Fibroblast of lung (primary cell): ENCODE measurements at places on chromosomes 12 and 14. TPM values are rescaled to one million over a fixed set of nuclear protein-coding genes. Genes with fewer than 3 reads are reported as not detected.

DNA sequence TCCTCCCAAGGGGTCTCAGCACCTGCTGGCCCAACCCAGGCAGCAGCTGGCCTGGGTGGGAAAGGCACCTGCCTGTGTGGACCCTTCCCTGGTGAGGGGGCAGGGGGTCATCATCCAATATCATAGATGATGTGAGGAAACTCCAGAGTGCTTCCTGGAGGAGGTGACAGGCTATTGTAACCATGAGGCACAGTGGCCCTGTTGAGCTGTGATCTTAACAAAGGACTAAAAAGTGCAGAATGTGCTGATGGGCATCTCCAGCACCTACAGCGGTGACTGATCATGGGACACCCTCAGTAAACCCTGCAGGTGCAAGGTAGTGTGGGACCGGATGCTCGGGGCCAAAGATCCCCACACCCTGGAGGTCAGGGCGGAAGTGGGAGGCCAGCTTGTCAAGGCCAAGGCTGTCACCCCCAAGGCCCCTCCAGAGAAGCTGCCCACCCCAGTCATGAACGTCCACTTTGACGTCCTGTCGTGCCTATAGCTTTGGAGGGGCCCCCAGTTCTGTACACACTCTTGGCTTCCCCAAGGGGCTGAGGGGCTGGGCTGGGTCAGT, 7.5 kb downstream of the MMP17 start:
- no peaks in the 10 kb centered on the region for H3K36me3 ChIP-seq
- no peaks in the 10 kb centered on the region for H3K27me3 ChIP-seq
- no peak overlapping the region for H3K27ac ChIP-seq
- DNase-seq = no peak
- no peaks in the 10 kb centered on the region for H3K4me1 ChIP-seq

- DNase-seq = peak; percentile 18
- H3K4me1 ChIP-seq = no peaks in the 10 kb centered on the region
- no peaks in the 10 kb centered on the region for H3K36me3 ChIP-seq
- no peak overlapping the region for H3K4me3 ChIP-seq
- H3K27ac ChIP-seq = no peak overlapping the region
These were observed 85.7 kb upstream of the TBX3 start for GRCh38 chr12:114769634-114770033.

DNA sequence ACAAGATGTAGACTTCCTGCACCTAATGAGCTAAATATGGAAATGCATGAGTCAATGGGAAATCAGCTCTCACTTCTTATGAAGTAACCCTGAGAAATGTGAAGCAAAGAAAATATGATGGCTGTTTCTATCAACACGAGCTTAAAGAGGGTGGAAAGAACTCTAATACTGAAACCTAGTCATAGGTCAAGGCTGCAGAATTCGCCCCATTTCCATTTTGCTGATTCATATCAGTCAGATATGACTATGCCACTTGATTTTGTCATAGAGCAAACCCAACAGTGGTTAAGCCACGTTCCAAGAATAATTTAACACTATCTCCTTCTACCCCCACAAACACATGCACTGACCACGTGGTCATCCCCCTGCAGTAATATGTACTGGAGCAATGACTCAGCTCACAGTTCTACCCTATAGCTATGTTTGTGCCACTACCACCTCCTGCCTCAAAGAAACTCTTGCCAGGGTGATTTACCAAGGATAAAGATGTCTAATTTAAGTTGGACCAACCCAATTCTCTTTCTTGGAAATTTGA, 157.5 kb downstream of the TMTC3 start:
- peaks cover 17% of the 10 kb centered on the region for H3K4me1 ChIP-seq
- H3K27ac ChIP-seq = peak overlapping the region; percentile 89
- H3K4me3 ChIP-seq = no peak overlapping the region
- H3K27me3 ChIP-seq = no peaks in the 10 kb centered on the region
- H3K36me3 ChIP-seq = no peaks in the 10 kb centered on the region

DNA sequence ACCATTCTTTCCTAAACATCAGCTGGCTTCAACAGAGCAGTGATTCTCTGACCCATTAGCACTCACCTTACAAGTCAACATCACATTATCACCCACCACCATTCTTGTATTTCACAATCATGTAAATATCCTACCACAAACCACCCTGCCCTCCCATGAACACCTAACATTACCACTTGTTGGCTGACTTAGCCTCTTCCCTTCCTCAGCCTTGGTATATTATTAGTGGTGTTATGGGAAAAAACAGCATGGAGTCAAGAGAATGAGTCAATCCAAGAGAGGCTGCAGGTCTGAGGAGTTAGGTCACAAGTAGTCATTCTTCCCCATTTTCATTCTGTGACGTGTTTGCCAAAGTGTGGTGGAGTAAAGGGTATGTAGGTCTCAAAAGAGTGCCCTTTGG, 22.3 kb upstream of the MGP start:
- H3K27me3 ChIP-seq = no peaks in the 10 kb centered on the region
- H3K27ac ChIP-seq = no peak overlapping the region
- no peak for DNase-seq
- no peaks in the 10 kb centered on the region for H3K36me3 ChIP-seq
- H3K4me3 ChIP-seq = no peak overlapping the region

- no peaks in the 10 kb centered on the region for H3K36me3 ChIP-seq
- H3K4me1 ChIP-seq = no peaks in the 10 kb centered on the region
- no peak overlapping the region for H3K4me3 ChIP-seq
- DNase-seq = no peak
- no peak overlapping the region for H3K27ac ChIP-seq
These were observed 26.8 kb downstream of the BCAT1 start for GRCh38 chr12:24922090-24922489.

GRCh38 chr12:30450226-30450625, 245.4 kb downstream of the IPO8 start:
- no peak for DNase-seq
- no peaks in the 10 kb centered on the region for H3K4me1 ChIP-seq
- no peak overlapping the region for H3K4me3 ChIP-seq

GRCh38 chr12:81723361-81723760, 35.8 kb downstream of the PPFIA2 start:
- no peak for DNase-seq
- H3K27ac ChIP-seq = no peak overlapping the region
- no peaks in the 10 kb centered on the region for H3K4me1 ChIP-seq
- H3K4me3 ChIP-seq = no peak overlapping the region

DNA sequence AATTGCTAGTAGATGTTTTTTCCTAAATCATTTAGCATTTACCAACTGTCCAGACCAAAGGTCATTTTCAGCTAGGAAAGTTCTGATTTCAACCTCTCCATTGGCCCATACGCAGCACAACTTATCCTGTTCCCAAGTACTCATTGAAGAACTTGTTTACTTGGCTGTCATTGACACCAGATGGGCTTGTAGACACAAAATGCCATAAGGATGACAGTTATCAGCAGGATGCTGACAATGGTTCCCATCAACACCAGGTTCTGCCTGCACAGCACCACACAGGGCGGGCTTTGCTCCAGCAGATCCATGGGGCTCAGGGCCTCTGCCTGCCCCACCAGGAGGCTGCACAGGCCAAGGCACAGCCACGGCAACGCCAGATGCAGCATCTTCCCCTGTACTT, 36.5 kb upstream of the TMPRSS12 start:
- no peak overlapping the region for H3K27ac ChIP-seq
- no peaks in the 10 kb centered on the region for H3K4me1 ChIP-seq
- peaks cover 2% of the 10 kb centered on the region for H3K36me3 ChIP-seq
- no peaks in the 10 kb centered on the region for H3K27me3 ChIP-seq
- DNase-seq = peak; percentile 23

The RAD9B gene
- 0.40 and 0.53 TPM in 2 replicates for polyA plus RNA-seq

The CCDC60 gene
- polyA plus RNA-seq = not detected in 2 replicates

The GLT8D2 gene
- polyA plus RNA-seq = 61.9 and 90.1 TPM in 2 replicates

DNA sequence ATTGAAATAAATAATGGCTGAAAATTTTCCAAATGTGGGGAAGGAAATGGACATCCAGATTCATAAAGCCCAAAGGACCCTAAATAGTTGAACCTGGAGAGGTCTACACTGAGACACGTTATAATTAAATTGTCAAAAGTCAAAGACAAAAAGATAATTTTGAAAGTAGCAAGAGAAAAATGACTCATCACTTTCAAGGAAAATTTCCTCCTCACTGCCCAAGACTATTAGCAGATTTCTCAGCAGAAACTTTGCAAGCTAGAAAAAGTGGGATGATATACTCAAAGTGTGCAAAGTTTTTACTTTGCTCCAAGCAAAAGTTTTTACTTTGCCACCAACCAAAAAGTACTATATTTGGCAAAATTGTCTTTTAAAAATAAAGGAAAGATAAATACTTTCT, 15.9 kb upstream of the KRT83 start:
- H3K4me1 ChIP-seq = no peaks in the 10 kb centered on the region
- no peak overlapping the region for H3K27ac ChIP-seq
- H3K27me3 ChIP-seq = peaks cover 21% of the 10 kb centered on the region
- H3K36me3 ChIP-seq = no peaks in the 10 kb centered on the region

The PMEL gene
- polyA plus RNA-seq = 0.41 and 0.84 TPM in 2 replicates

The LBHD2 gene
- polyA plus RNA-seq = not detected in 2 replicates

- peaks cover 31% of the 10 kb centered on the region for H3K4me1 ChIP-seq
- H3K27me3 ChIP-seq = no peaks in the 10 kb centered on the region
- H3K27ac ChIP-seq = peak overlapping the region; percentile 48
- peaks cover 16% of the 10 kb centered on the region for H3K36me3 ChIP-seq
- H3K4me3 ChIP-seq = no peak overlapping the region
- peak; percentile 36 for DNase-seq
These were observed 16.8 kb downstream of the GALNT6 start for GRCh38 chr12:51374361-51374760.

- H3K4me3 ChIP-seq = no peak overlapping the region
- H3K27me3 ChIP-seq = no peaks in the 10 kb centered on the region
- DNase-seq = no peak
- no peaks in the 10 kb centered on the region for H3K36me3 ChIP-seq
These were observed 227.8 kb downstream of the ZFP36L1 start for GRCh38 chr14:68564826-68565759.

The DLGAP5 gene
- 10.5 and 31.2 TPM in 2 replicates for polyA plus RNA-seq

The OVCH1 gene
- 0.06 and 0.29 TPM in 2 replicates for polyA plus RNA-seq

- H3K36me3 ChIP-seq = no peaks in the 10 kb centered on the region
- no peak overlapping the region for H3K4me3 ChIP-seq
- no peaks in the 10 kb centered on the region for H3K4me1 ChIP-seq
- no peaks in the 10 kb centered on the region for H3K27me3 ChIP-seq
- DNase-seq = peak; percentile 41
- H3K27ac ChIP-seq = no peak overlapping the region
These were observed 42.4 kb upstream of the SGPP1 start for GRCh38 chr14:63770187-63770807.

The SLC2A14 gene
- polyA plus RNA-seq = 0.07 TPM in 2 replicates

DNA sequence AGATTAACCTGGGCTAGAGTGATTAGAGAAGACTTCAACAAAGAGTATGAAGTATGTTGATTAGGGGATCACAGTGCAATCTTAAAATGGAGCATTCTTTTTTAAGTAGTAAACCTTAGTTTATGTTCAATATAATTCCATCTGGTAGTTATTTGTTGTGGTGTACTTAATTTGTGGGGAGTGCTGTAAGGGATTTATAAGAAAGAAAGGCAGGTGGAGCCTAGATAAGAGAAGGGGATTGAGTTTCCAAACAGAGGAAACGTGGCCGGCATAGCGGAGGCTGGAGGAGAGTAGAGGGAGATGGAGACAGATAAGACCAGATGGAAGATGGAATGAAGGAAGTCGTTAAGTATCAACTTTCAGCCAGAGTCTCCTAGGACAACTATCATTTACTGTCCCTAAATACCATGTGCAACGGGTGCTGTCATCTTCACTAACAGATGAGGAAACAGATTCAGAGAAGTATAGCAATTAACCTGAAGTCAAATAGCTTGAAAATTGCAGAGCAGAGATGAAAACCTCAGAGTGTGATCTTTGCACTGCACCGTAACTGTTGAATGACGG, 38.1 kb downstream of the GOLGA5 start:
- no peaks in the 10 kb centered on the region for H3K27me3 ChIP-seq
- H3K4me1 ChIP-seq = no peaks in the 10 kb centered on the region
- DNase-seq = no peak

DNA sequence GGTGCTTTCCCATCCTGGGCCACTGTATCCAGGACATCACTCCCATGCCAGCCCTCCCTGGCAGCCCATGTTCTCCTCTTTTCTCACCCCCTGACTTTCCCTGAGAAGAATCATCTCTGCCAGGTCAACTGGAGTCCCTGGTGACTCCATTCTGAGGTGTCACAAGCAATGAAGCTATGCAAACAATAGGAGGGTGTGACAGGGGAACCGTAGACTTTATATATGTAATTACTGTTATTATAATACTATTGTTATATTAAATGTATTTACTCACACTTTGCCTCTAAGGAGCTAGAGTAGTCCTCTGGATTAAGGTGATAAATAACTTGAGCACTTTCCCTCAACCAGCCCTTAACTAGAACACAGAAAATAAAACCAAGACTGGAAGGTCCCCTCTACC, 9.2 kb downstream of the ZNF219 start:
- no peak for DNase-seq
- no peak overlapping the region for H3K4me3 ChIP-seq
- H3K4me1 ChIP-seq = peaks cover 11% of the 10 kb centered on the region
- H3K36me3 ChIP-seq = peaks cover 10% of the 10 kb centered on the region
- H3K27me3 ChIP-seq = no peaks in the 10 kb centered on the region
